ENCODE measurements at places on chromosomes 5 and 9.

GRCh38 chr5:159610966-159611579 is 280.8 kb upstream of the IL12B start:
- no peak for DNase-seq

DNA sequence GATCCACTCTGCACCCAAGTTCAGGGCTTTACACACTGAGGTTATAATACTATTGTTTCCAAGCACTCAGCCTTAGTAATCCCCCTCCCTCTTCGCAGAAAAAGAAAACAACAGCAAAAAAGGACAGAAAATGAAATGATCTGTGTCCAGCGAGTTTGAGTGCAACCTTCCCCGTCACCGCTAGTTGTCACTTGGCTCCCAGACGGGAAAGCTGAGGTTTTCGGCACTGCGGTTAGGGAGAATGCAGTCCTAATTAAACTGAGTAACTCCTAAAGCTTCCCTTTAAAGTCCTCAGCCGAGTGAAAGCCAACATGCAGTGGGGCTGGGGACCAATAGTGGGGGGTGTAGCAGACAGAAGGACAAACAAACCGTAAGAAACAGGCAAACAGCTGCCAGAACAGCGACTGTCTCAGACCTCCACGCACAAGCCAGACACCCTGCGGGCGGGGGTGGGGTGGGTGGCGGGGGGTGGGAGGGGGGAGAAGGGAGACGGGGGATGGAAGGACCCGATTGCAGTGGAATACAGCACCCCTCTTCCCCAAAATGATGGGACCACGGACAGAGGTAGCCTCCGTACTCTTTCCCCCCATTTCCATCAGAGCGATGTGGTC is 680 bp downstream of the GLRA1 start:
- DNase-seq: no peak

DNA sequence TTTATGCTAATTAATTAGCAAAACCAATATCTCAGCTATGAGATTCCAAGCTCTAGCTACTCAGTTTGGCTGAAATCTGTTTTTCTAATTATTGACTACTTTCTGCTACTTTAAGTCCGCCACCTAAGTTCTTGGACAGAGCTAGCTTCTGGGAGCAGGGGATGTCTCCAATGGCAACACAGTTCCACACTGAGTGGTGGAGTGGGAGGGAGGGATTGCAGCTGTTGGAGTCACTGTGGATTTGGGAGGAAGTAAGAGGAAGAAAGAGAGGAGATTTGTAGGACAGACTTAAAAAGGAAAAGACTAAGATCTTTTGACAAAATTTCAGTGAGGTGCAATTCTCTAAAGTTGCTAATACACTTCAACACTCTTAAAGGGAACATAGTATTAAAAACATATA is 450.8 kb downstream of the NFIB start:
- DNase-seq: no peak

DNA sequence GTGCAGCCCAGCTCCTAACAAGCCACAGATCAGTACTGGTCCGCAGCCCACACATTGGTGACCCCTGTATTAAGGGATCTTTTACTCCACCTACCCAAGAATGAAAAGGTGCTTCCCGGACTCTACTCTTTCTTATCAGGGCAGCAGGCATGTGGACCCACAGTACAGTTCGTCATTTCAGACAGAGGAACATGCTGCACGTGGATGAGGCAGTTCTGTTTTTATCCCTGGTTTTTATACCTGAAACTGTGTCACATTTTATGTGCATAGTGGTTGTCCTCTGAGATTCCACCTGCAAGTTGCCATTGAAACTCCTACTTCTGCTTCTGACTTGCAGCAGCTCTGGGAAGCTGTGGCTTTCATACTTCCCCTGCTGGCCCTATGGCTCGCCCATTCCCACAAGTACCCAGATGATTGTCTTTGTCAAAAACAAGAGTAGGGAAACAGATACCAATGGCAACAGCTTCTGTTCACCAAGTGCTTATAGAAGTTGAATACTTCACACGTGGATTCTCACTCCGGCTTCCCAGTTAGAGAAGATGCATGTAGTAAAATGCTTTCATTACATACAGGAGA is 208.0 kb downstream of the TRIO start:
- DNase-seq: no peak

DNA sequence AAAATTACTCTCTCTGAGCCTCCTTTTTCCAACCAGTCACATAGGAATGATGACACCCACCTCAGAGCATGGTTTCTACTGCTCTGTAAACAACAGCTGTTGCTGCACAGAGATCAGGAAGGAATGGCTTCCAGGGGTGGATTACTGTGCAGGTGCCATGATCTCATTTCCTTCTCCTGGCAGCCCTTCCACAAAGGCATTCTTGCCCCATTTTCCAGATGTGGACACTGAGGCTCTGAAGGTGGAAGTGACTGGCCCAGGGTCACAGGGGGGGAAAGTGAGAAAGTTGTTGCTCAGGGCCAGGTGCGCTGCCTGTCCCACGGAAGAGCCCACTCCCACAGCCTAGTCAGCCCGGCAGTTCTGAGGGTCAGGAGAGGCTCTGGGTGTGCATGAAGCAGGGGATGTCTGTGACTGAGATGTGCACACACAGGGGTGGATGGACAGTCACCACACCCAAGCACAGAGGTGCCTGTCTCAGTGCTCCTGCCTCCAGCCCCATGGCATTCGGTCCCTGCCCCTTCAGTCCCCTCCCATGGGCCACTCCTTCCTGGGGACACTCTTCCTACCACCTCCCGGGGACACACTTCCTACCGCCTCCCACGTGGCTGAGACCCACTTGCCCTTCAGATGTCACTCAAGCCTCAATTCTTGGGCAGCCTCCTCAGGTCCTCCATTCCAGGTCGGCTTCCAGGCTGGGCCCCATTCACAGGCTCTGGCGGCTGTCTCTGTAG is 17.0 kb downstream of the FGFR4 start:
- no peak for DNase-seq

Measured in GM12864 (cell line).